ENCODE measurements at places on chromosomes 3 and 15. TPM values are rescaled to one million over a fixed set of nuclear protein-coding genes. Genes with fewer than 3 reads are reported as not detected.

Gene EOMES
- total RNA-seq = 7.4 TPM

Gene PIGZ
- 1.7 TPM for total RNA-seq

Gene SAMMSON
- not detected for total RNA-seq

Gene INTS14
- total RNA-seq = 46.4 TPM

Gene TNFAIP8L3
- total RNA-seq = 0.77 TPM

Gene SCAMP5
- 1.3 TPM for total RNA-seq

Gene CATSPER2
- 8.9 TPM for total RNA-seq

Gene CCNB2
- 38.6 TPM for total RNA-seq

Gene ILDR1
- 0.16 TPM for total RNA-seq

GRCh38 chr3:102182162-102182561, 252.7 kb upstream of the ZPLD1 start:
- H3K4me1 ChIP-seq = peaks cover 5% of the 10 kb centered on the region
- H3K36me3 ChIP-seq = peaks cover under 1% of the 10 kb centered on the region
- no peak overlapping the region for H3K27ac ChIP-seq
- no peak for DNase-seq

DNA sequence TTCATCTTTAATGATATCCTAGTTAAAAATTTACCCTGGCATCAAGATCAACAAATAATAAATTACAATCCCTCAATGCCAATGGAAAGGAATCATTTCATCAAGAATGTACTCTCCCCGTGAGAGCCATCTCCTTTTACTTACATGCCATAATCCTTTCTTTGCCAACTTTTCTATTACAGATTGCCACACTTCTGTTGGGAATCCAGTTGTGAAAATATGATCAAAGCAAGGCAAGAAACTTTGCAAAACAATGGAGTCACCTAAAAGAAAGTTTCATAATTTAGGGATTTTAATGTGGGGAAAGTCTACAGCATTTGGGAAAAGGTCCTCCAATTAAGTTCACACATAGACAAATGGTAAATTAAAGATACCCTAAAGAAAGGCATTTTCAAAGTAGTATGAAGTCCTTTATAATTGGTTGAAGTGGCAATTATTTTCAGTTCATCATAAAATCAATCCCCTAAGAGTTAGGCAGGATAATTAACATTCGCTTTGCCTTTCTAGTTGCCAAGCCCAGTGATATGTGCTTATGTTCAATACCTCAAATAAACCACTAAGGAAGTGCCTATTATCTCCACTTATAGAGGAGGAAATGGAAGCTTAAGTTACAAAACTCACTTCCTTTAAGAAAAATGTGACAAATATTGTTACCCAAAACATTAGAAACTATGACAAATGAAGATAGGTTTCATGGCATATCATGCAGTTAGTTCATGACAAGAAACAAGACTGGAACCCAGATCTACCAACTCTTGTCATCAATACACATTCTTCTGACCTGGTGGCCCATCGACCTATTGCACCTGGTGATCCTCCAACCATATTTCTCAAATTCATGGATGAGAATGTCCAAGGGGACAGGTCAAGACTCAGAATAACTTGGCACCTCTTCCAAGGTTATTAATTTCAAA, 49.1 kb downstream of the TRANK1 start:
- H3K27me3 ChIP-seq = no peaks in the 10 kb centered on the region
- H3K27ac ChIP-seq = no peak overlapping the region
- no peak for DNase-seq
- H3K4me1 ChIP-seq = peaks cover 31% of the 10 kb centered on the region
- no peak overlapping the region for H3K4me3 ChIP-seq

DNA sequence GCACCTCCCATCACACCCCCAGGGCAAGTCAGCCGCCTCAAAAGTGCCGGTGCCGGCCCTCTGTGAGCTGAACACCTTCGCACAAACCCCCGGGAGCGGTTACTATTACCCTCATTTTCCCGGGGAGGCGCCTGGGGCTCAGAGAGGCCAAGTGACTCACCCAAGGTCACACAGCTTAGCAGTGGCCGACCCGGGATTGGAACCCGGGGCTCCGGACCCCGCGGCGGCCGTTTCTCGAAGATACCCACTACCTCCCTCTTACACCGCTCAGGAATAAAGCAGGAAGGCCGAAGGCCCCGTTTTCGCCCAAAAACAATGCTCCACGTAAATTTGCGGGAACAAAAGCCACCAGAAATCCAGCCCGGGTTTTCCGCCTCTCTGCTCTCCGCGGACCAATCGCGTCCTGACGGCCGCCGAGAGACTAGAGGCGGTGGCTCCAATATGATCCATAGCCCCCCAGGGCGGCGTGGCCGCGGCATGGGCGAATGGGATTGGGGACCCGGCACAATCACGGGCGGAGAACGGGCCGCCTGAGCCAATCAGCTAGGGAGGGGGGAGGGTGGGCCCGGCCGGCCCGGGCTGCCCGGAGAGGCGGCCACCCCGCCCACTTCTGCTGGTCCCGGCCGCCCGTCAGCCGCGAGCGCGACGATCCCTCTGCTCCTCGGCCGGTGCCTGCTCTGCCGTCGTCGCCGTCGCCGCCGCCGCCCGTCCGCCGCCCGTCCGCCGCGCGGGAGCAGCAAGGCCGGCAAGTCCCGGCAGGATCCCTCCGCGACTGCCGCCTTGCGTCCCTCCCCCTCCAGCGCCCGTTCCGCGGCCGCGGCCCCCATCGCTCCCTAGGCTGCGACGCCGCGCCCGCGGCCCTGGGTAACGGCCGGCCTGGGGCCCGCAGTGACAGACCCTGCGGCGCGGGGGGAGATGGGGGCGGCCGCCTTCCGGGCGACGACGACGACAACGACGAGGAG, 177.0 kb downstream of the OR4M2 start:
- no peaks in the 10 kb centered on the region for H3K36me3 ChIP-seq
- H3K4me3 ChIP-seq = no peak overlapping the region
- no peak for DNase-seq
- H3K27ac ChIP-seq = no peak overlapping the region
- H3K4me1 ChIP-seq = peaks cover 28% of the 10 kb centered on the region

DNA sequence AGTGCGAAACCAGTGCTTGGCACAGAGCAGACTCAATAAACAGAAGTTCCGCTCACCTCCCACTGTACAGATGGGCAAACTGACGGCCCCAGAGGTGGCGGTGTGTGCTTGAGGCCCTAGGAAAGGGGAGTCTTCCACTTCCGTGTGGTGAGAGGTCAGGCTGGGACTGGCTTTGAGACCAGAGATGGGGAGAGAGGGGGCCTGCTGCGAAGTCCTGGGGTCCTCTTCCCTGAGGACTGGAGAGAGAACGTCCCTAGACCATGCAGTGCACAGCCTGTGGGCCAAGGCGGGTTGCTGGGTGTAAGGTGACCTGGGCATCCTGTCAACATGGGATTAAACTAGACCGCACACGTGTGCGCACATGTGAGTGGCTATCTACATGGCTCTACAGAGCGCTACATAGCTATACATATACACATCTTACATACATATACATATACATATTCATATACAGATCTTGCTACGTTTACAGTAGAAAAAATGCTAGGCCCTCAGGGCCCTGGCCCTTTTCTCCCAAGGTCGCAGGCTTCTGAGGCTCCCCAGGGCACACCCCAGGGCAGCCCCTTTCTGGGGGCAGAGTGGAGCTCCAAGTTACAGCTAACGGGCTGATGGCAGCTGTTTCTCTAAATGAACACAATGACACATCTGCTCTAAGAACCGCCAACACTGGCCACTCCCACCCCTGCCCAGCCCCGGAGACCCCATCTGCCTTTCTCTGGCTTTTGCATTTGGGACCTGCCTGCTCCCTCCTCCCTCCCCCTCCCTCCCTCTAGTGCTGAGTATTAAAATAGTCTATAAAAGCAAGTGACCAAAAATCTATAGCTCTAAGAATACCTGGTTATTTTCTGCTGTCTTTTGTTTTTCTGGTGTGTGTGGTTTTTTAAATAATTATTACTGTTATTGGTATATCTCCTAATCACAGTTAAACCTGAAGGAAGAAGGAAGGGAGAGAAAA, 47.0 kb downstream of the HCN4 start:
- DNase-seq = no peak
- H3K36me3 ChIP-seq = no peaks in the 10 kb centered on the region
- peaks cover 12% of the 10 kb centered on the region for H3K27me3 ChIP-seq
- H3K27ac ChIP-seq = no peak overlapping the region
- peaks cover 8% of the 10 kb centered on the region for H3K4me1 ChIP-seq

- peaks cover 21% of the 10 kb centered on the region for H3K27me3 ChIP-seq
- no peak overlapping the region for H3K27ac ChIP-seq
- H3K4me1 ChIP-seq = peaks cover 8% of the 10 kb centered on the region
- no peak overlapping the region for H3K4me3 ChIP-seq
- DNase-seq = no peak
These were observed 192.0 kb upstream of the TPRG1 start for GRCh38 chr3:188979669-188980310.

GRCh38 chr3:126358038-126358815, 1.0 kb upstream of the KLF15 start:
- H3K4me1 ChIP-seq = peaks cover 7% of the 10 kb centered on the region
- no peaks in the 10 kb centered on the region for H3K36me3 ChIP-seq
- no peak for DNase-seq
- peak overlapping the region; percentile 62 for H3K27ac ChIP-seq
- peak overlapping the region; percentile 86 for H3K4me3 ChIP-seq
- H3K27me3 ChIP-seq = peaks cover 44% of the 10 kb centered on the region

- no peak for DNase-seq
- no peak overlapping the region for H3K27ac ChIP-seq
These were observed 878 bp downstream of the ISLR start for GRCh38 chr15:74174219-74174957.

GRCh38 chr3:10305331-10305902, 12.7 kb upstream of the GHRL start:
- peaks cover 71% of the 10 kb centered on the region for H3K36me3 ChIP-seq
- no peaks in the 10 kb centered on the region for H3K27me3 ChIP-seq
- DNase-seq = no peak
- no peak overlapping the region for H3K27ac ChIP-seq
- no peaks in the 10 kb centered on the region for H3K4me1 ChIP-seq

DNA sequence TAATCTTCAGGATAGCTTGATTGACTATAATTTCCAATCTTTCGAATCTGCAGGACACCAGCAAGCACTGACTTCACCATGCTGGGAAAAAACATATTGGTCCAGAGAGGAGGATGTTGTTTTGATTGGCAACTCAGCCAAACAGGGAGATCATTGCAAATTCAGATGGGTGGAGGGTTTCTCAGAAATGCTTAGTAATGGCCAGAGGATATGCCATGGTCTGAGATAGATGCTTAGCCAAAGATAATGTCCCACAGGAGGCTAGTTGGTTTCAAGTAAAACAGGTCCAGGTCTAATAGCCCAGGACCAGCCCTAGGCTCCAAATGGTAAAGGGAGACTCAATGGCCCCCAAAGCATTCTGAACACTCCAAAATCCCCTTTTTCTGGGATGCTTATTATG, 46.7 kb upstream of the CCDC80 start:
- no peaks in the 10 kb centered on the region for H3K36me3 ChIP-seq
- H3K27ac ChIP-seq = no peak overlapping the region
- no peak overlapping the region for H3K4me3 ChIP-seq
- DNase-seq = no peak

DNA sequence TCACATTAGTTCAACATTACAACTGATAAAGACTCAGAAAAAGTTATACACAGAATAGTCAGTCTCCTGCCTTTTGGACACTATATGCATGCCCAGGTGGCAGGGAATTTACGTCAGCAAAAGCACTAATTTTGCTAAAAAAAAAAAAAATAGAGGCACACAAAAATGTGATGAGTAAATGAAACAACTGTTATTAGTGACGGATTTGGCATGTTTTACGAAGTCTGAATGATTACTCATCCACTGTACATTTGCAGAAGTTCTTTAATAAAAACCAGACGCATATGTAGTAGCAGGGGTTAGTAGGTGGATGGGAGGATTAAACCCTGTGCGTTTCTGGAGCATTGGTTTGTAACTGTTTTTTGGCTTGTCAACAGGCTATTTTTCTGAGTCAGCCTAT, 99.0 kb downstream of the MITF start:
- no peak for DNase-seq
- no peak overlapping the region for H3K4me3 ChIP-seq
- no peaks in the 10 kb centered on the region for H3K4me1 ChIP-seq

GRCh38 chr3:49020330-49021212, 1.4 kb upstream of the NDUFAF3 start:
- peak overlapping the region; percentile 98 for H3K27ac ChIP-seq
- peaks cover 44% of the 10 kb centered on the region for H3K36me3 ChIP-seq
- DNase-seq = peak; percentile 83
- peaks cover 30% of the 10 kb centered on the region for H3K4me1 ChIP-seq

- H3K4me3 ChIP-seq = no peak overlapping the region
- no peaks in the 10 kb centered on the region for H3K4me1 ChIP-seq
- no peaks in the 10 kb centered on the region for H3K36me3 ChIP-seq
- no peak for DNase-seq
- H3K27me3 ChIP-seq = peaks cover 2% of the 10 kb centered on the region
These were observed 162.8 kb downstream of the ARRDC4 start for GRCh38 chr15:98123297-98123696.

GRCh38 chr3:94529816-94530215, 467.0 kb downstream of the NSUN3 start:
- no peaks in the 10 kb centered on the region for H3K4me1 ChIP-seq
- H3K4me3 ChIP-seq = no peak overlapping the region
- no peaks in the 10 kb centered on the region for H3K36me3 ChIP-seq
- no peak overlapping the region for H3K27ac ChIP-seq

DNA sequence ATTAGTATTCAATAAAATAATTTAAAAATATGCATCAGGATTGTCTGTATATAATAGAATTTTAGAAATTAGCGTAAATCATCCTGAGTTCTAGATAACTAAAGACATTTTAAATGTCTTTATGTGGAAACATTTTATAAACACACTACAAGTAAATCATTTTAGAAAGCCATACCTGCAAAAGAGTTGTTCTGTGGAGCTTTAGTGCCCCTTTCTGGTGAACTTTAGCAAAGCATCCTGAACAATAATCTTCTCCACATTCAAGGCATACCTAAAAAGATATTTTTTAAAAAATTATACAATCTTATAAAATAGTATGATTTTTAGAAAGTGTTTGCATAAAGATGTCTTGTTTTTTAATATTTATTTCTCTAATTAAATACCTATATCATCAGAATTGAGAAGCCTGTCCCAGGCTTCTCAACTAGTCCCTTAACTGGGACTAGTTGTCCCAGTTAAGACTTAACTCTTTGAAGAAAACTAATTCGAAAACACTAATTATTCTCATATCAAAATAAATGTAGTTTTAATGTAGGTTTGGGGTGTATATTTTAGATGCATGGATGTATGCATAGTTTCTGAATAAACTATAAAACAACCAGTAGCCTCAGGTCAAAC, 29.7 kb downstream of the ZBBX start:
- DNase-seq = no peak
- no peaks in the 10 kb centered on the region for H3K4me1 ChIP-seq
- H3K36me3 ChIP-seq = no peaks in the 10 kb centered on the region
- no peak overlapping the region for H3K27ac ChIP-seq

GRCh38 chr3:61903931-61904657, 342.7 kb downstream of the PTPRG start:
- DNase-seq = no peak
- H3K27me3 ChIP-seq = no peaks in the 10 kb centered on the region
- H3K27ac ChIP-seq = no peak overlapping the region
- H3K4me1 ChIP-seq = no peaks in the 10 kb centered on the region

GRCh38 chr3:123642182-123642956, 57.5 kb upstream of the HACD2 start:
- peak; percentile 85 for DNase-seq
- no peaks in the 10 kb centered on the region for H3K4me1 ChIP-seq
- H3K27me3 ChIP-seq = peaks cover 2% of the 10 kb centered on the region
- H3K4me3 ChIP-seq = no peak overlapping the region
- no peaks in the 10 kb centered on the region for H3K36me3 ChIP-seq
